ENCODE measurements at places on chromosomes 2 and 18. TPM values are rescaled to one million over a fixed set of nuclear protein-coding genes. Genes with fewer than 3 reads are reported as not detected.

GALR1 gene
- not detected for total RNA-seq

GALNT5 gene
- 33.9 TPM for total RNA-seq

DNA sequence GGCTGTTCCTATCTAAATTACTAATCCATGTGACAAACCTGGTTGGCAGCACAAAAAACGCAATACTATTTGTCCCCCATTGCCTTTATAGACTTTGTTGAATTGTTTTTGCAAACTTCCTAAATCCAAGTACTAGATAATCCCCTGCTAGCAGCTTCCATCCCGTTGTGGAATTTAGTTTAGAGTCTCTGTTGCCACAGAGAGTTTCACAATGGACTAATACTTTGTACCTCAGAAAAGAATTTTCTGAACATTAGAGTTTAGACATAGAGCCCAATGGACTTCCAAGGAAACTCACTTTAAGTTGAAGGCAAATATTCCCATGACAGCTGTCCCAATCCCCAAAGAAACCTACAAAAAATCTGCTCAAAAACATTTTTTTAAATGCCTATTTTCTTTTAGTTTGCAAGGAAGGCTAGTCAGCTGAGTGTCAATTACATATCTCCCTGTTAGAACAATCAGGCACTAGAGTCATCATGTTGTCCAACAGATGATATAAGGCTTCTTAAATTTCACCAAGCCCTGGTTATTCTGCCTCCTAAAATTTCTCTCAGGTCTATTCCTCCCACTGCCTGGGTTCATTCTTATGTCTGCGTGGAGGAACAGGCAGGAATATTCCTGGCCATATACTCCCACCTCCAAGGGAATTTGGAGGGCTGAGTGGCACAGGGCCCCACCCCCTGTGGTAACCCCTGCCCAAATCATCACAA lies 27.2 kb downstream of the RNF152 start:
- DNase-seq: no peak

- no peak for DNase-seq
Observed at GRCh38 chr2:105824446-105824845, 79.7 kb downstream of the NCK2 start.

- no peak for DNase-seq
Observed at GRCh38 chr2:134185639-134186038, 68.2 kb upstream of the MGAT5 start.

Measured in lower lobe of right lung (tissue), 2 donors.